SK-MEL-5 (cell line): ENCODE measurements at places on chromosomes 7 and 10. TPM values are rescaled to one million over a fixed set of nuclear protein-coding genes. Genes with fewer than 3 reads are reported as not detected.
A peak's percentile ranks its signal among the peaks of the same experiment; 100 is the strongest.

The ANKRD61 gene
- 0.50 and 0.51 TPM in 2 replicates for total RNA-seq

The EPO gene
- total RNA-seq = 0.29 TPM in 1 of 2 replicates, not detected in the other

The IFIT1 gene
- total RNA-seq = 0.24 and 1.3 TPM in 2 replicates

The CDHR1 gene
- not detected in 2 replicates for total RNA-seq

The ZNF804B gene
- total RNA-seq = not detected in 2 replicates

- no peak for DNase-seq
These were observed 116.7 kb downstream of the RGS10 start for GRCh38 chr10:119425881-119426170.

- peak; percentile 2 for DNase-seq
These were observed 15.4 kb downstream of the NRAP start for GRCh38 chr10:113648478-113648877.

DNA sequence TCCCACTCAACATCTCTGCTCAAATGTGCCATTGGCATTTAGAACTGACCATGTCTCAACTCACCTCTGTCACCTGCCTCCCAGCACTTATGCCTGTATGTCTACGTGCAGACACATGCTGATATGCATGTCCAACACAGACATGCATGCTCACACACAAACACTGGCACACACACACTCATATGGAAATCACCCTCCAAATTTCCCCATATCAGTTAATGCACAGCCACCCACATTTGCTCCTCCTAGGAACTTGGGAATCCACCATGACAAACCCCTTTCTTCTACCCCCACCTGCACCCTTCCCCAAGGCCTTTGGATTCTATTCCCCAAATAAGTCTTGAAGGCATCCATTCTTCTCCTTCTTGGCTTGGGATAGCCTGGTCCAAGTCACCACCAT, 4.4 kb downstream of the FAM170B start:
- DNase-seq = no peak

- DNase-seq = no peak
These were observed at the start of gene OIT3 for GRCh38 chr10:72893136-72893798. Gene OIT3 (plus strand): TSS chr10:72893739. CDS start chr10:72893799, 60 bp downstream.

GRCh38 chr7:73647725-73648592, 19.7 kb upstream of the VPS37D start:
- peak; percentile 27 for DNase-seq

- DNase-seq = peak; percentile 7
These were observed 56.9 kb upstream of the AOAH start for GRCh38 chr7:36781011-36781738.

DNA sequence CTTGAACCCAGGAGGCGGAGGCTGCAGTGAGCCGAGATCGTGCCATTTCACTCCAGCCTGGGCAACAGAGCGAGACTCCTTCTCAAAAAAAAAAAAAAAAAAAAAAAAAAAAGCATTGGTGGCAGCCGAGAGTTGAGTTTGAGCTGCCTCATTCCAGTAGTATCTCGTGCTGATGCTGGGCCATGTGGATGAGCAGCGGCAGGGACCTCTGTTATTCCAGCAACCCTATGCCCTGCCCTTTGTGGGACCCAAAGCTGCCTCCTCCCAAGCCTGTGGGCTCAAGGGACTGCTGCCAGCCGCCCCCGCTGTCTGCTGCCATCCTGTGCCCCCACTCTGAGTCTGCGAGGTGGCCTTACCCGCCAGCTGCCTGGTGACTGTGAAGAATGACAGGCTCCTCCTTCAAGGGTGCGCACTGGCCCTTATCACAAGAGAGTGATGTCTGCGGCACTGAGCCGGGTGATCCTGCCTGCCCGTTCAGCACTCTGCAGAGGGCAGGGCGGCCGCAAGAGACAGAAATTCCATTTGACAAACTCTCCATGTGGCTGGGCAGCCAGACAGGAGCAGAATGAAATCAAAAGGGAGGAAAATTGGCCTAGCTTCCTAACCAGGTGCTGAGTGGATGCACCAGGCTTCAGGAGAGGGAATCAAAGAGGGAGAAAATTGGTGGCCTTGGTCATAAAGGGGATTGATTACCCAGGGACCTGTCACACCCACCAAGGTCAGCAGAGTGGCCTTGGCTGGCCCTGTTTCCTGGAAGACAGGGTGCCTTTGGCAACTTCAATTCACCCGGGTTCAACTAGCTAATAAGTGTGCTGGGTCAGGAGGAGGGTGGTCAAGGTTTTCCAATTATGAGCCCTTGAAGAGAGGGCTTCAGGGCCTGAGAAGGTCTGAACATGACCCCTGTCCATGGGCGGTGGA, 65.3 kb upstream of the ZMIZ1 start:
- no peak for DNase-seq

GRCh38 chr10:29689001-29689400, 54.2 kb upstream of the SVIL start:
- DNase-seq = no peak

DNA sequence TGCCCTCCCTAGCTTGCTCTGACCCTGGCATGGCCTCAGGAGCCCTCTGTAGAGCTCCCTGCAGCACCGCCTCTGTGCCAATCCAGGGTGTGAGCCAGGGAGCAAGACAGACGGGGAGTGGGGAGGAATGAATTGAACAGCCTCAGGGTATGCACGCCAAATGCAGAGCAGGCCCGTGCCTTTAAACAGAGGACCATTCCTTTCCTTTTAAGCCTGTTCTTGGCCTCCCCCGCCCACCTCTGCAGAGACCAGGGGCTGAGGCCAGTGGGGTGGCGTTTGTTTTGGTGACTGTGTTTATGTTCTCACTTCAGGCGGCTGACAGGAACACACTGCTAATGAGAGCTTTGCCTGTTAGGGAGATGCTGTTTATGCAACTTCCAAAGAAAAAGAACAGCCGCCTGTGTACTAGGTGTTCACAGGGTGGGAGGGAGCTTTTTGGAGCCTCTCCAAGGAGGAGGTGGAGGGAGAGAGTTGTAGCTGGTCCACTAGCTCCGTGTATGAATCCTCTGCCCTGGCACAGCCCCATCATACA, 528.1 kb upstream of the DPP6 start:
- no peak for DNase-seq

GRCh38 chr10:37681617-37681999, 175.8 kb downstream of the ZNF248 start:
- DNase-seq = no peak

DNA sequence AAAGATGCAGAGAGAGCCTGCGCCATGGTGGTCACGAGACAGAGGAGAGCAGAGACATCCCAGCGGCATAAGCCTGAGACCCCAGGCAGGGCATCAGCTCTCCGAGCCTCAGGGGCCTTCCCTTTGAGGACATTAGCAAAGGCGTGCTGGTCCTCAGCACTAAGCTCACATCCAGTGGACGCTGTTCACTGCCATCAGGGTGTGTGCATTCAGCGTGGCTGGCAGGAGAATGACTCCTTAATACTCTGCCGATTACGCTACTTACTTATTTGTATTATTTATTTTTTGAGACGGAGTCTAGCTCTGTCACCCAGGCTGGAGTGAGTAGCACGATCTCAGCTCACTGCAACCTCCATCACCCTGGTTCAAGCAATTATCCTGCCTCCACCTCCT, 290.2 kb downstream of the KLF6 start:
- no peak for DNase-seq
